ENCODE measurements at places on chromosomes 1 and 21.

GRCh38 chr1:228445843-228446650 is 29.4 kb upstream of the TRIM17 start:
- DNase-seq, result peak; percentile 36

DNA sequence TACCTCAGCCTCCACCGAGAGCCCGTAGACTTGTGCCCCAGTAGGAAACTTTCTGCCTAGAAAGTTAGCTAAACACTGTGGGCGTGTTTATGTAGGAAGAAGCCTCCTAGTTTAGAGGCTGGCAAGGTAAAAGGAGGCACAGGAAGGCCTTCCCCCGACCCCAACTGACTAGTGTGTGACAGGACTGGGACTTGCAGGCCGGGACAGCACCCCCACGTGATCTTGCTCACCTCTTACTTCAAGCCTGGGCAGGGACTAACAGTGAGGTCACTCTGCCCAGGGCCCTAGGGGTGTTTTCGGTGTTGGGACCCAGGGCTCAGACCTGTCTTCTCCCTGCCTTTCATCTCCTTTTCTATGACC is 392 bp upstream of the TAGLN2 start:
- no peak for DNase-seq

DNA sequence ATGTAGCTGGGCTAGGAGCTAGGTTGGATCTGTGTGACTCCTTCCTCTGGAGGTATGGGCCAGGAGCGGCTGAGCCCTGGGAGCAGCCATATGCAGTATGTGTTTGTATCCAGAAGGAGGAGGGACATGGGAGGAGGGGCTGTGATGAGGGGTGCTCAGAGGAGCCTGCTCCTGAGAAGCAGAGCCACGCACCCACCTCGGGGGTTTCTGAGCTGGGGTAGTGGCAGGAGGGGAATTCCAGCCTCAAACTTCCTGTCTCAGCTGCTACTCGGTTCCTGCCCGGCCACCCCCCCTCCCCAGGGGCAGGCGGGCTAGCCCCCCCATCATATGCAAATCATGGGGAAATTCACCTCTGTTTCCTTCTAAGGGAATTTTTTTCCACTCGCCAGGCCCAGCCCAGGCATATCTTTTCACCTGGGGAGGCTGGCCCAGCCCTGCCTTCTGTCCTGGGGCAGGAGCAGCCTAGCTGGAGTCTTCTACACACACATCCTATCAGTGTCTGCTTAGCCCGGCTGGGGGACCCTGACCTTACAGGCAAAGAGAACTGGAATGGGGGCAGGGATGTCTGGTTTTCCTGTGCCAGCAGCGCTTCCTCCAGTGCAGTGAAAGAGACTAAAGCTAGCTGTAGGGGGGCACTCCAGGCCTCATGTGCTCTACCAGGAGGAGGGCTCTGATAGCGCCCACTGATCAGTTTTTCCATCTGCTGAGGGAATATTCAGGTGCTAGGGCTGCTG is 3.0 kb downstream of the ZC3H12A start:
- no peak for DNase-seq

DNA sequence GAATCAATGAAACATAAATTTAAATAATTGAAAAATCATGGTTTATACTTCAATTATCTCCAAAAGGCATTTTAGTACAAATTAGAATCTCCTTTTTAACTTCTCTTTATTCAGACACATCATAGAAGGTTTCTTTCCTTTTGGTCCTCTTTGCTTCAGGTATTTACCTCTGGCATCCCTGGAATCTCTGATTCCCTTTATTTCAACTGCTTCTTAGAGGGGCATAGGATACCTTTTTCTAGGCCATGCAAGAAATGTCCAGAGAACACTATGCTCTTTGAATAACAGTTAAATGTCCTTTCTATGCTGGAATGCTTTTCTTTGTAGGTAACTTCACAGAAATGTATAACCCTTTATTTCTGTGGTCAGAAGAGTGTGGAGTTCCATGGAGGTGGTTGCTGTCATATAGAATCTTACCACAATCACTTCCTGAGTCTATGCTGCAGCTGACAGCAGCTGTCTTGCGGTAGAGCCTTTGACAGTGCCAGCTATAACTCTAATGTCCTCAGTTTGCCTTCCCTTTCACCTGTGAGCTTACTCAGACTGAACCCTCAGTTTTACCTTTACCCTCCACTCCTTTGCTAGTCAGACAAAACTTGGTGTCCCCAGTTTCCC is 8.6 kb downstream of the LAMC2 start:
- DNase-seq, result no peak

DNA sequence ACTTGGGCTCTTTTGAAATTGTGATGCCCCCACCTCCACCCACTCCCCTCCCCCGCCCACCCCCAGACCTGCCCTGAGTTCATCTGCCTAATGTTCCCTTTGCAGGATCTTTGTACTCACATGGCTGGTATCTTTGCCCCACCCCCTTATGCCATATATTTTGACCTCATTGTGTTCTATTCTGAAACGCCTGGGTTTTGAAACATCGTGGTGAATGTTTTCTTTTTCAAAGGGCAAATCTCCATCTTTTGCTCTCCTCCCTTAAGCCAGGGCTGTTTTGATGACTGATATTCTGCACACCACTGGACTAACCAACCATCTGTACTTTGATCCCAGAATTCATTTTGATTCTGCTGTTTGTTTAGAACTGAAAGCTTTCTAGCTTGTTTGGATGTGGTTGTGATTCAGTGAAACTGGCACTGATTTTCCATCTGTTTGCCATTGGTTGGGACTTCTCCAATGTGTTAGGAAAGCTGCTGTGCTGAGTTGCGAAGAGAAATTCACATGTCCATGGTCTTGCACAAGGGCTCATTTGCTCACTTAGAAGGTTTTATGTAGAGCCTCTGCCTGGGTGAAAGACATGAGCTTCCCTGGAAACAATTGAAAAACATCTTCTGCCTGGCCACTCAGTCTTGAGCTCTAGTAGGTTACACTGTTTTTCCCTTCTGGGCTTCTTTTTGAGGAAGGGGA is 16.5 kb downstream of the SMAP2 start:
- no peak for DNase-seq

DNA sequence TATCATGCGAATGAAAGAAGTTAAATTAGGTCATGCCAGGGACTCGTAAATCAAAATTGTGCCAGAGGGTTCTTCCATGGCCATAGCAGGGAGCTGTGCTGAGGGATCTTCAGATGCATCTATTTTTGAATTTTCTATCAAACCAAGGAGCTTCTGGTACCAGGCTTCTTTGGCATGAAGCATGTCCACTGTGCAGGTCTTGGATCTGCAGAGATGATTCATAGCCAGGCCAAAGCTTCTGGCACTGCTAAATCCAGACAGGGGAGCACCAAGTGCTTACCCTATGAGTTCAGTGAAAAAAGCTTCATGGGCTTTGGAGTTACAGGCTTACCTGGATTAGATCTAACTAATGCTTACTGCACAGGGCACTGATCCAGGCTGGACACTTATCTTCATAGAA is 154.2 kb upstream of the DAB1 start:
- no peak for DNase-seq

Data from DMS79 treated with DMSO at 0.1 percent for 48 hours (cell line).